Stimulated activated CD8-positive, alpha-beta memory T cell treated with anti-CD3 and anti-CD28 coated beads, Interleukin-15, amount 100 ng/mL, for 48 hours (primary cell): ENCODE measurements at places on chromosomes 7 and 10.

DNA sequence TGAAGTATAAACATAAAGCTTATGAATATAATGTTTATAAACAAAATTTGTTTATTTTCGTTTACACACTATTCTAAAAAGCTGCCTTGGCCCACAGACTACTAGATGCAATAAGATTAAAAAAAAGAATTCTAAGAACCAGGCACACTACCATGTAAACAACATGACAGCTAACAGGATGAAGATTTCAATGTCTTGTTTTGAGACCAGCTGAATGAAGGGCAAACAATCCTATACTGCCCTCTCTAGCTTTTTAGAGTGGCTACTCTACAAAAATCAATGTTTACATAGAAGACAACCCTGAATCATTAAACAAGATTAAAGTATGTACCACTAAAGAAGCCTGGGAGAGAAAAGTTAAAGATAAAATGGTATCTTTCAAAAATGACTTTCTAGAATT, 38.6 kb downstream of the SLC25A40 start:
- DNase-seq = no peak

GRCh38 chr10:123146013-123146893, 1.7 kb upstream of the HMX2 start:
- no peak for DNase-seq

GRCh38 chr7:46247664-46248063, 326.6 kb upstream of the IGFBP3 start:
- DNase-seq = no peak

DNA sequence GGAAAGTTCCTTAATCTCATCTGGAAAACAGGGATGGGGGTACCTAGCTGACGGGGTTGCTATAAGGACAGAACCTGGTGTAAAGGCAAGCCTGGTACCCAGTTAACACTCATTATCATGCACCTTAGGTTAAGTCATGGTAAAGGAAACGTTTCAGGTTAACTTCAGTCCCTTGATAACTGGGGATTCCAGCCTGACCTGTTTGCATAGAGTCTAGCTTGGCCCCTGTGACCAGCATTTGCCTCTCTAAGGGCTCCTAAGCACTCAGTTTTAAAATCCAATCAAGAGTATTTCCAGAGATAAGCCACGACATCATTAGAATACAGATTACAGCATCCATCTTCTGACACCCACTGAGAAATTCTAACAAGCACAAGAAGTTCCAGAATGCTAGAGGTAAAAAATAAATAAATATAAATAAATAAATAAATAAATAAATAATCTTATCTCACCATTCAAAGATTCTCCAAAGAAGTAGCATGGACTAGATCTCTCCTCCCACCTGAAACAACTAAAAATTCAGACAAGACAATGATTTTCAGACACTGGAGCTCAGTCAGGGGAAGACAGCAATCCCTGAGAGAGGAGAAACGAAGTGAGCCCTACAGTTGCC, 184.6 kb downstream of the KCNMA1 start:
- no peak for DNase-seq

GRCh38 chr7:30674420-30674819, 7.8 kb downstream of the CRHR2 start:
- DNase-seq = no peak

- DNase-seq = peak; percentile 27
Measured at GRCh38 chr10:13659887-13660550, 73.3 kb downstream of the PRPF18 start.

GRCh38 chr7:64581926-64582894, 19.3 kb upstream of the ZNF680 start:
- no peak for DNase-seq

DNA sequence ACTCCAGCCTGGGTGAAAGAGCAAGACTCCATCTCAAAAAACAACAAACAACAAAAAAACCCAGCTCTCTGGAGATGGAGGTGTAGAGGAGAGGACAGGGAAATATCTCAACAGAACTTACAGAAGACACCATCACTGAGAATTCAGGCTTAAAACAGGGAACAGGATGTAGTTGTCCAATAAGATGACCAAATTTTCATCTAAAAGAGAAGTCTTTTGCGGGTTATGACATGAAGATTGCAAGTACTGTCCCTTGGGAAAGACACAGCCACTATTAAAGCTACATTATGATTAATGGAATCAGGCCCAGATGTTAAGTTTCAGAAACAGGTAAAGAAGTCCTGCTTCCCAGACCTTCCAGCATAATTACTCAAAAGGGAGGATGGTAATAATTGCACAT, 235.2 kb upstream of the NRP1 start:
- no peak for DNase-seq

DNA sequence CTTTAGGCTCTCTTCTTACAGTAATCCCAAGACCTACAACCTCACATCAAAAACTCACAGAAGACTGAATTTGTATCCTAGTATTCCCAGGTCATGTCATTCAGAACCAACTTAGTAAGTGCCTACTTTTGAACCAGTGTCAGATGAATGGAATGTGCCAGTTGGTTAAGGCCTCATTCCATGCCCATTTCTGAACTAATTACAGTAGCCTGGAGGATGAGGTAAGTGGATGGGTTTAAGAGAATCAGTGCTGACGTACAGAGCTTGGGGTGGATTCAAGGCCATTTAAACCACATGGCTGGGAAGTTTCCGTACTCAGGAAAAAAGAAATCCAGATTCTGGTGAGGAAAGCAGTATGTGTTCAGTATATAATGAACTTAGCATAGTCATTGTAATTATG, 21.9 kb upstream of the FOXP2 start:
- no peak for DNase-seq

DNA sequence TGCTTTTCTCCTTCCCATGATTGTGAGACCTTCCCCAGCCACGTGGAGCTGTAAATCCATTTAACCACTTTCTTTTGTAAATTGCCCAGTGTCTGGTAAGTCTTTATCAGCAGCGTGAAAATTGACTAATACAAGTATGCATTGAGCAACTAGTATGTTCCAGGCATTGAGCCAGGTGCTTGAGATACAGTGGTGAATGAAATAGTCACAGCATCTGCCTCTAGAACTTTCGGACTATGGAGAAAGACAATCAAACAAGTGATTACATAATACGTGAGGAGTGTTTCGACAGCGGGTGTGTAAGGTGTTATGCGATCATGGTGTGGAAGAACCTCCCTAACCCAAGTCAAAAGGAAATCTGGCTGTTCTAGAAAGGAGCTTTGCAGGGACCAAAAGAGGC, 21.6 kb upstream of the NUP205 start:
- DNase-seq = no peak

- no peak for DNase-seq
Measured at GRCh38 chr10:117541909-117542705, 439 bp upstream of the EMX2 start.

GRCh38 chr10:100710151-100710871, 35.1 kb upstream of the PAX2 start:
- DNase-seq = no peak

- DNase-seq = no peak
Measured at GRCh38 chr7:15837306-15837950, 150.9 kb upstream of the MEOX2 start.

DNA sequence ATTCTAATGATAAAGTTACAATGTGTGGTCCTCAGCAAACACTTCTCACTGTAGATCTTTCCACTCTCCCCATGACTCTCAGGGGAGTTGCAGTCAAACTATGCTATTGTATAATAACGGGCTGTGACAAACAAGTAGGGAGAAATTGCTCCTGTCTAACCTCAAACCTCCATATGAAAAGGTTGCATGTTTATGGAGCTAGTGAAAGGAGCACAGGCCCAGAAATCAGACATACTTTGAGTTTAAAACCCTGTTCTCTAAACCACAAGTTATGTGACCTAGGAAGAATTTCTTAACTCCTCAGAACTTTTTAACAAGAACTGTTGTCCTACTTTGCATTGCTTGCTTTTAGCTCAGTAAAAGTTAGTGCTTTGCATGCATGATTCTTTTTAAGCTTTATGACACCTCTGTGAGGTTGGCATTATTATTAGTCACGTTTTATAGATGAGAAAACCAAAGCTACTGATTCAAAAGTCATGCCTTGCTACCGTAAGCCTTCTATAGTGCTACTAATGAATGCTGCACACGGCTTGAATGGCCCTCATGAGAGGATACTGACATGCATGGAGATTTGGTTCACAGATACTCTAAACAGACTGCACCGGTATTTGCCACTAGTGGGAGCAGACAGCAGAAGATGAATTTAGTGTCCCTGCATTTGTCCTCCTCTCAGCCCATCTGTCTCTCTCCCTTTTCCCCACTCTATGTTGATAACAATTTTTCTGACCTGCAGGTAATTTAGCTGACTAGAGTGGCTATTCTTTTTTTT, 129.5 kb upstream of the PCGF5 start:
- DNase-seq = no peak

- peak; percentile 23 for DNase-seq
Measured at GRCh38 chr7:149791-150636, 42.4 kb upstream of the FAM20C start.

DNA sequence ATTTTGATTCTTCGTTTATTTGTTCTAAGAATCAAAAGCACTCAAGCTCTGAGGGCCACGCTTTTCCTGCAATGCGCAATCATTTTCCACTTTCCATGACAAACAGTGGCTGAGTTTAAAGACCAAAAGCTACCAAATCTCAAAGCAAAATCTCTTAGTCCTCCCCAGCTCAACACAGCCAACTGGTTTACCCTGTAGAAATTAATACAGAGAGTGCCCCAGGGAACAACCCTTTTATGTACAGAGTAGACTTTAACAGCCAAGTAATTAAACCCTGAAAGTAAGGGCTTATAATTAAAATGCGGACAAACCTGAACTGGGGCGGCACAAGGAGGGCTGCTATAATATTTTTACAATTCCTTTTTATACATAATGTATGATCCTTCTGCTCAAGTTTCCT, 53.2 kb downstream of the FAM53B start:
- no peak for DNase-seq

DNA sequence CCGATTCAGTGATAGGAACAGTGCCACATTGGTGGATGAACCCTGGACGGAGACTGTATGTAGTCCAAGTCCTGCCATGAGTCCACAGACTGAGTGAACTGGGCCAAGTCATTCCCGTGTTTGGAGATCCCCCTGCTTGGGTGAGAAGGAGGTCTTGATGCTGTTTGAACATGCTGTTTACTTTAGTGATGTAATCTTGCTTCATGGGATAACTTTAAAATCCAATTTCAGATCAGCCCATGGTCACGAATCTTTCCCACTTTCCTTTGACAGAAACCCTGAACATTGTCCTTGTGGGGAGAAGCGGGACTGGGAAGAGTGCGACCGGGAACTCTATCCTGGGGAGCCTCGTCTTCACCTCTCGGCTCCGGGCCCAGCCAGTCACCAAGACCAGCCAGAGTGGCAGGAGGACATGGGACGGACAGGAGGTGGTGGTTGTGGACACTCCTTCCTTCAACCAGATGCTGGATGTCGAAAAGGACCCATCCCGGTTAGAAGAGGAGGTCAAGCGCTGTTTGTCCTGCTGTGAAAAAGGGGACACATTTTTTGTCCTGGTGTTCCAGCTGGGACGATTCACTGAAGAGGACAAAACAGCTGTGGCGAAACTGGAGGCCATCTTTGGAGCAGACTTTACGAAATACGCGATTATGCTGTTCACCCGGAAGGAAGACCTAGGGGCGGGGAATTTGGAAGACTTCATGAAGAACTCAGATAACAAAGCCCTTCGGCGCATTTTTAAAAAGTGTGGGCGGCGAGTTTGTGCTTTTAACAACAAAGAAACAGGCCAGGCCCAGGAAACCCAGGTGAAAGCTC, 26.6 kb downstream of the GIMAP8 start:
- no peak for DNase-seq

GRCh38 chr10:10865913-10866312, 151.8 kb upstream of the CELF2 start:
- no peak for DNase-seq

DNA sequence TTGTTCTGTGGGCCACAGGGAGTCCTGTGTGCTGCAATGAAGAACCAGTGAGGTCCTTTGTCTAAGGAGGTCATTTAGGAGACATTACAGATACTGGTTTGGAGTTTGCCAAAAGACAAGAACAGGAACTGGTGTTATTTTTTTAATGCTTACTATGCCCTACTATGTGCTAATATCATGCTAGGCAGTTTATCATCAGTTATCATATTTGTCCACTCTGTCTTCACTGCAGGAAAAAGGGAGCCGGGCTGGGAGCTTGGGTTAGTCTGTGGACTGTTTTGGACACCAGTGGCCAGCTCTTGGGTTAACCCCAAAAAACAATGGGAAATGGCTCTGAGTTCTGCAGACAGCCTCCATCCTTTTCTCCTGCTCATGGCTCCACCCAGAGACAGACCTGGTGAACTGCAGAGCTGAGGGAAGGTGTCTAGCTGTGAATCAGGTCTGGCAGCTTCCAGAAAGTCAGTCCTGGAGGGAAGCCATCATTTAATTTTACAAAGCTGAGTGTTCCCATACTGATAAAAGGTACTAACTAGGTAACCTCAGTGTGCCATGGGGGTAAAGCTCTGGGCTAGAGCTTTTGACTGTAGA, 101.2 kb upstream of the ZNF746 start:
- no peak for DNase-seq

DNA sequence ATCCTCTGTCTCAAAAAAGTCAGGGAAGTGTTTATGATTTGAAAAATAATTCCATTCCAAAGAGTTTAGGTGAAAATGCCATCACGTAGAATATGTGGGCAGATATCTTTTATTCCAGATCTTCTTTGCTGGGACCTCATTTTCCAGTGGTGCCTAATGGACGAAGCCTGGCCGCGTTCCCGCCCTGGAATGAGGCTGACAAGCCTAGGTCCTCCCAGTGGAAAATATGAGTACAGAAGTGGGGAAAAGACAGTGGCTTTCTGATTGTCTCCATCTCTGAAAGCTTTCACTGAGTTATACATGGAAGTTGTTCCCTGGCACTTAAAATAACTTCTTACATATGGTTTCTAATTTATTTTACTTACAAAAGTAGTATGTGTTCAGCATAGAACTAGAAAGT, 139.4 kb downstream of the TACC2 start:
- no peak for DNase-seq

DNA sequence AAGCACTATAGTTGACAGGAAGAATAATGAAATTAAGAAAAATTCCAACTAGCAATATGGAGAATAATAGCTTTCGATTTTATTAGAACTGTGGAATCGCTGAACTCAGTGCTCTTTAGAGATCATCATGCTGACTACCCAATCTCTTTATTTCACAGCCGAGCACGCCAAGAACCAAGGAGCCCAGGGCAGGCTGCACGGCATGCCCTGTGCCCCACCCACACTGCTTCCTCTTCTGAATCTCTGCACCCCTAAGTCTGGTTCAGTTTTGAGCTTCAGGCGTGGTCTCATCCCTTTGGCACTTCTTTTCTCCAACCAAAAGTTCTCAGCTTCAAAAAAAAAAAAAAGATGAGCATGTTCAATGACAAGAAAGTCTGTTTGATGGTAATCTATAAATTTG, 92.4 kb upstream of the ZNF800 start:
- DNase-seq = no peak

- DNase-seq = no peak
Measured at GRCh38 chr7:129907122-129907736, 45.5 kb downstream of the UBE2H start.

GRCh38 chr7:142943706-142944268, 4.5 kb downstream of the LLCFC1 start:
- no peak for DNase-seq

GRCh38 chr7:81873559-81873958, 103.7 kb upstream of the HGF start:
- DNase-seq = no peak
